Stimulated activated CD8-positive, alpha-beta memory T cell treated with anti-CD3 and anti-CD28 coated beads, Interleukin-15, amount 100 ng/mL, for 24 hours (primary cell): ENCODE measurements at places on chromosomes 2 and 18.

DNA sequence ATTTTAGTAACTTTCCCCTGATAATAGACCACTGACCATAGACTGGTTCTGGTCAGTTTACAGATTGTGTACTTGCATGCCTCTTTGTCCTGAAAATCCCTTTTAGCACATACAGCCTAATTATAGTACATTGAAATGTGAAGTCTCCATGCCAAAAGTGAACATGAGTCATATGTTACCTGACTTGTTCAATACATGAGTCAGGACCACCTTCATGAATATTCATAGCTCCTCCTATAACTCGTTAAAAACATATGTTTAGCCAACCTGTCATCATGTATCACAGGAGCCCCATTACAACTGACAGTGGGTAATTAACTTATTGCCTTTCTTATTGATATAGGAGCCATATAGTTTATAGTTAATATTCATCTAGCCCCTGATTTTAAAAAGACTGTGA, 78.6 kb downstream of the SH3YL1 start:
- no peak for DNase-seq

GRCh38 chr2:11589316-11589940, 55.6 kb downstream of the GREB1 start:
- DNase-seq = no peak

DNA sequence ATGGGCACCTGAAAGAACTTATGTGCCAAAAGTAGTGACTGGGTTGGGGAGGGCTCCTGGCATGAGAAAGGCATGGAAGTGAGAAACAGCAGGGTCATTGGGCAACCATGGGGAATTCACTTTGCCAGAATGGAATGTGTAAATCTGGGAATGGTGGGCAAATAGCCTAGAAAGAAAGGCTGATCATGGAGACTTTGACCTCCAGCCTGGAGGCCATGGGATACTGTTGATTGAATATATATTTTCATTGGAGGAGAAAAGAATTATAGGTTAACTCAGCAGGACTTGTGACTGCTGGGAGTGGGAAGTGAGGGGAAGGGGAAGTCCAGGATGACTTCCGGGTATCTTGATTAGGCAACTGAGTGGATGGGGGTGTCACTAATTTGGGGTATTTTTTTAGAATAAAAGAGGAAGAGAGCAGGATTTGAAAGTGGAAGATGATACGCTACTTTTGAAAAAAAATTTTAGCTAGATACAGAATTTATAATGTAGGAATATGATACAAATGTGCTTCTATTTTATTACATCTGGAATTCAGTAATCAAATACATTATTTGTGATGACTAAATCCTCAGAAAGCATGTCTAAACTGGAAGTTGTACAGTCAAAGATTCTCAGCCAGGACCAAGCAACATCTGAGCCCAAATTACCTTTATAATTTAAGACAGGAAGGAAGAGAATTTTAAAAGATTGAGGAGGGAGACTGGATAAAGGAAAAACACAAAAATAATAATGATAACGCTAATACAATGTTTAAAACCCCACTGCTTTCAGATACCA, 116.2 kb downstream of the GATA6 start:
- DNase-seq = no peak

- DNase-seq = no peak
Measured at GRCh38 chr2:67919490-67919889, 143.3 kb downstream of the C1D start.
